Activated T-helper 17 cell treated with anti-CD3 and anti-CD28 coated beads, Interleukin-2, amount 50 U/mL, for 72 hours (primary cell): ENCODE measurements at places on chromosomes 11 and 22. TPM values are rescaled to one million over a fixed set of nuclear protein-coding genes. Genes with fewer than 3 reads are reported as not detected.

The C11orf86 gene
- not detected for total RNA-seq

The BTBD18 gene
- total RNA-seq = not detected

The P2RY6 gene
- total RNA-seq = not detected

The SGSM1 gene
- total RNA-seq = 1.3 TPM

The PHLDA2 gene
- total RNA-seq = 9.1 TPM

The STIP1 gene
- total RNA-seq = 259 TPM

The CALCA gene
- not detected for total RNA-seq

The SLC17A6 gene
- not detected for total RNA-seq

The SCUBE2 gene
- total RNA-seq = 0.66 TPM

DNA sequence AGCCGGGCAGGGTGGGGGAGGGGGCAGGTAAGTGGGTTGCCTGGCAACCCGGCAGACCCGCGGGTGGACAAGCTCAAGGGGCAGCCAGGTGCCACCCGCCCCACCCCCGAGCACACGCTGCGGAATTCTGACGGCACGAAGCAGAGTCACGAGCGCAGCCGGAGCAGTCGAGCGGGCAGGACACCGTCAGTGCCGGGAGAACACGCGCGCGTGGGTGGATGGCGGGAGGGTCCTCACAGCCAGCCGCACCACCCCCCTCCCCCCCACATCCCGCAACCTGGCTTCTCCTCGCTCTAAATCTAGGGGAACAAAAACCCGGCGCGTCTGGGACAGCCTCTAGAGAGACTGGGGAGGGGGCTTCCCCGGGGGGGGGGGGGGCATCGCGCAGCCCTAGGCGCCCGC lies 133.1 kb upstream of the HSD17B12 start:
- ATAC-seq = no peak

GRCh38 chr22:23243006-23243573 lies 62.8 kb downstream of the BCR start:
- peak; percentile 85 for ATAC-seq

DNA sequence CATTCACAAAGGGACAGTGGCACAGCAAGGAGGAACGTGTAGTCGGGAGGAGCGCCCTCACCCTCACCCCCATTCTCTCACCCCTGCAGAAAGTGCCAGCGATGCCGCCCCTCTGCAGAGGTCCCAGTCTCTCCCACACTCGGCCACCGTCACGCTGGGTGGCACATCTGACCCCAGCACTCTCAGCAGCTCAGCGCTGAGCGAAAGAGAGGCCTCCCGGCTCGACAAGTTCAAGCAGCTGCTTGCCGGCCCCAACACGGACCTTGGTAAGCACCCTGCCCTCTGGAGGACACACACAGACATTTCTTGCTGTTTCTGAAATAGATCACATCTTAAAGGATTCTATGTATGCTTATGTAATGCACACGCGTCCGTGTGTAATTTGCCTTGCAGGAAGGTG lies 34.9 kb downstream of the TBC1D22A start:
- ATAC-seq = no peak

GRCh38 chr22:38411016-38411415 lies 44.0 kb downstream of the KCNJ4 start:
- no peak for ATAC-seq

DNA sequence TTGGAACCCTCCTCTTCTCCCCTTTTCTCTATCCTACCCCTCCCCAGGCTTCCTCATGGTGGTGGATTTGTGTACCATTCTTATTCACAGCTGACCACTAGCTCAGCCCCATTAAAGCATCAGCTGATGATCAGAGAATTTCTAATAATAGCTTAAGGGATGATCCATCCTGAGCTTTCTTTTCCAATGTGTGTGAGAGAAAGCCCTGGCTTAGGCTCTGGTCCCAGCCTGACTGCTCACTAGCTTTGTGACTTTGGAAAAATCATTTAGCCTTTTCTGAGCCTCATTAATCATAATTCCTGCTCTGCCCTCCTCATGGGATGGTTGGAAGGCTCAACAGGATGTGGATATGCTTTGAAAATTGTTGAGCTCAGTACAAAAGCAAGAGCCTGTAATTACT lies 26.3 kb upstream of the CCDC90B start:
- no peak for ATAC-seq

DNA sequence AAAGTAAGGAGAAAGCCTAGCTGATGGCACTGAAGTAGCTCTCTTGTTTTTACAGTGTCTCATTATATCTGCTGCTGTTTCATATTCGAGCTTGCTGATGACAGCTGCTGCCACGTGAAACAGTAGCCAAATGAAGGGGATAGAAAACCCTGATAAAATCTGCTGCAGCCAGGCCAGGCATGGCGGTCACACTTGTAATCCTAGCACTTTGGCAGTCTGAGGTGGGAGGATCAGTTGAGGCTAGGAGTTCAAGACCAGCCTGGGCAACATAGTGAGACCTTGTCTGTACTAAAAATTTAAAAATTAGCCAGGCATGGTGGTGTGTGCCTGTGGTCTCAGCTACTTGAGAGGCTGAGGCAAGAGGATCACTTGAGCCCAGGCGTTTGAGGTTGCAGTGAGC lies 13.4 kb downstream of the IFT46 start:
- no peak for ATAC-seq

DNA sequence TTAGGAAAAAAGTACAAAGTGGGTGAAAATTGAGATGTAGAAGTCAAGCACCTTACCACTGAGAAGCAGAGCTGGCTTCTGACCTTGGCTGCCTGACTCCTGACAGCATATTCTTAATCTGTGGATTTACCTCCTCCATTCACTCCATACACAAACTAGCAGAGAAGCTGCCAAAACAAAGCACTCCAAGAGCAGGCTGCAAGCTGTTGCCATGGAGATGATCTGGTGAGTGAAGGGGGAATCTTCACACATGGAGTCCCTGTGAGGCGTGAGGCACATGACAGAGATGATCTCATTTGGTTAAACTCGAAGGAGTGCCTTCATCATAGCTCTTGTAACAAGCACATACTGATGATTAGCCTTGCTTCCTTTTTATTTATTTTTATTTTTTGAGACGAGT lies 16.1 kb downstream of the COMMD9 start:
- ATAC-seq = no peak

- ATAC-seq = no peak
These were observed 296.9 kb downstream of the BRD1 start for GRCh38 chr22:49530671-49531367.

DNA sequence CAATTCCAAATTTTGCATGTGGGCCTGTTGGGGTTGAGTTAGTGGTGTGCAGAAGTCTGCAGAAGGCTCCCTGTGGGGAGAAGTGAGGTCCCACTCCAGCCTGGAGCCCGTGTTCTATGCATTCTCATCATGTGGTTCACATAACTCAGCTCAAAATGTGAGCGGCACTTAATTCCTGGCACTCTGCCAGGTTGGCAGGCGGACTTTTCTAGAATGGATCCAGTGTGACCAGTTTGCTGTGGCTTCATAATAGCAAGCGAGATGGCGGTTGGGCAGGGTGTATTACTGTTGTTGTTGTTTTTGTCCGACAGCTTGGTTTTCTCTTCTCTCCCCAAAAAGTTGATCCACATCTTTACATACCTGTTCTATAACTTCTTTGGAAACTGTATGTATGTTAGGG lies 146.8 kb upstream of the TTC12 start:
- no peak for ATAC-seq

GRCh38 chr22:19352217-19352616 lies 60.7 kb upstream of the CLTCL1 start:
- ATAC-seq = no peak

DNA sequence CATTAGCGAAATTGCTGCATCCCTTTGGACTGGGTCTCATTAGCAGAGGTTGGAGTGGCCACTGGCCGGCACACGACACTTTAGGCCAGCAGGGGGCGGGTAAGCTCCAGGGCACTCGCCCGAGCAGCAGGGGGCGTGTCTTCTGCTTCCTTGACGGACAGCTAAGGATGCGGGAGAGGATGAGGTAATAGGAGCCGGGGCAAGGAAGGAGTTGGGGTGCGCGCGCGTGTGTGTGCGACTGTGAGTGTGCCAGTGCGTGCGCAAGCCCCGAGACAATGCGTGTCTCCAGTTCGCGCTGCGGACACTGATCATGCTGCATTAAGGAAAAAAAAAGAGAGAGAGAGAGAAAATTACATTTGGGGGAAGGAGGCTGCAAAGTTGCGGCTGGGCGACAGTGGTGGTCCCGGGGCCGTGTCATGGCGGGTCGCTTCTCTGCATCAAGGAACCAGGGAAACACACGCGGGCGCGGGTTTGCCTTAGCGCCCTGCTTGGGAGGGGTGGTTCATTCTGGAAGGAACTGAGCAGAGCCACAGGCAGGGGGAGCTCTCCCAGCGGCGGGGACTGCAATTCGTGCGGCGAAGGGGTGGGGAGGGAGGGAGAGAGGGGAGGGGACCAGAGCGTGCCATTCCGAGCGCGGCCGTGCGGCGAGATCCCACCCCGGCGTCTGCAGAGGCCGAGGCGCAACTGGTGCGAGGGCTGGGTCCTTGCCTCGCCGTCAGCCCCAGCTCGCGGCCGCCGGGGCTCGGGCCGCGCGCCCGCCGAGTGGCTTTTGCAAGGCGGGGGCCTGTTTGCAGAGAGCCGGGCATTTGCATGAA lies at the start of gene DTX4:
Gene DTX4 (plus strand): TSS at position 625 of the 815 bp plus-strand sequence. CDS start 464 bp downstream, outside the sequence.
- ATAC-seq = peak; percentile 88

DNA sequence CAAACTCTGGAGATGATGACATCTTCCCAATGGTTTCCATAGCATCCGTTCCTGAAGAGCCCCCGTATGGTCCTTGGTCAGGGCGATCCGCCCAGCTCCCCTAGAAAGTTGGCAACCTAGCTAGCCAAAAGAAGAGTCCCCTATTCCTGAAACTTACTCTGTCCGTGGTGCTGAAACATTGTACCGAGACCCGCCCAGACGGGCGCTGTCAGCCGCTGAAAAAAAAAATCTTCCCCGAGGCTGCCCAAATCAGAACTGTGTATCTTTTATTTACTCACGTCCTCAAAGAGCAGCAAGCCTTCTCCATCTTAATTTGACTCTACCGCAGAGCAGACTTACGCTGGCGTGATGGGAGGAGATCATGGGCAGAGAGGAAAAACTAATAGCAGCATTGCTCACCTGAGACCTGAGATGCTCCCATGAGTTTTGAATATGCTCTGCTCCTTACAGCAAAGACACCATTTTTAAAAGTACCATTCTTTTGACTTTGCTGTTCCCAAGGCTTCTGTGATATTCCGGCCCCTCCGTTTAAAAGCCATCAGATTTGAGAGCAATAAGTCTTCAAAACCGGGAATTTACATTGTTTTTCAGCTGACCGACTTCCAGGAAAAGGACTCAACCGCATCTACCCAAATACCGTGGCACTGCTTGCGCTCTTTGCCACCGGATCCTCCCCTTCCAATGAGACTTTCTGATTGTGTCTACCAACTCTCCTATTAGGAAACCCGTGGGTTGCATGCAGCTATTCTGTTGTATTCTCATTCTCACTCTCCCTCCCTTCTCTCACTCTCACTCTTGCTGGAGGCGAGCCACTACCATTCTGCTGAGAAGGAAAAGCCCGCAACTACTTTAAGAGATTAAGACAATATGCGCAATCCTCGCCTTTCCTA lies at the start of gene SLC17A6:
Gene SLC17A6 (plus strand): TSS at position 786 of the 890 bp plus-strand sequence. CDS start 153 bp downstream, outside the sequence.
- no peak for ATAC-seq

- no peak for ATAC-seq
These were observed 1126.7 kb upstream of the CCDC90B start for GRCh38 chr11:84412862-84413261.

DNA sequence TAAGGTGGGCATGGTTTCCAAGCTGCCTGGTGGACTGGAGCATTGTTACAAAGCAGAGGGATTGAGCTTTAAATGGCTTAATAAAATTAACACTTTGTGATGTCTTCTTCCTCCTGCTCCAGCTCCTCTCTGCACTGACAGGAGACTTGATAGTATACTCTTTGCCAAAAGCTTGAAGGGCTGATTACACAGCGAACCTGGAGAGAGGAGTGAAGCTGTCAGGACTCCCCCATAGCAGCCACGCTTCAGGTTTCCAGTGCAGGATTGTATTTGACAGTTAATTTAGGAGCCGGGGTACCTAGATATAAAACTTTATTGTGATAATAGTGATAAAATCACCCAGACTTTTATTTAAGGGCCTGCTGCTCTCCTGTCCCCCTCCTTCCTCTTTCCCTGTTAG lies 50.0 kb downstream of the TRIM44 start:
- no peak for ATAC-seq

- peak; percentile 40 for ATAC-seq
These were observed 8.2 kb downstream of the ALX4 start for GRCh38 chr11:44301564-44302271.

- ATAC-seq = no peak
These were observed 638.5 kb downstream of the NTM start for GRCh38 chr11:132008872-132009271.

DNA sequence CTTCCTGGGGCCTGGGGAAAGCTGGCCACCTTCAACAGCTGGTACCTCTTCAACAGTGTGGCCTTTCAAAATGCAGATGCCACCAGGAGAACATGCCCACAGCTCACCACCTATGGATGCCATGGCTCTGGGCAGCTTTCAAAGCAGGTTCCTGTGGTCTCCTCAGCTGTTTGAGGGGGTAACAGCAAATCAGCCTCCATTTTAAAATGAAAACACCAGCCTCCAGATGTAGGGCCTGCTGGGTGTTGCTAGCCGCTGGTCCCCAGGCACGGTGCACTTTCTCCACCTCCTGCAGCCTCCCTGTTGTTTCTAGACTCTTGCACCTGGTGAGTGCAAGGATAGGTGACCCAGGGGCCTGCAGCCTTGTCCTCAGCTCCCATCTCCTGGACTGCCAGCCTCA lies 10.0 kb downstream of the CDPF1 start:
- ATAC-seq = no peak

DNA sequence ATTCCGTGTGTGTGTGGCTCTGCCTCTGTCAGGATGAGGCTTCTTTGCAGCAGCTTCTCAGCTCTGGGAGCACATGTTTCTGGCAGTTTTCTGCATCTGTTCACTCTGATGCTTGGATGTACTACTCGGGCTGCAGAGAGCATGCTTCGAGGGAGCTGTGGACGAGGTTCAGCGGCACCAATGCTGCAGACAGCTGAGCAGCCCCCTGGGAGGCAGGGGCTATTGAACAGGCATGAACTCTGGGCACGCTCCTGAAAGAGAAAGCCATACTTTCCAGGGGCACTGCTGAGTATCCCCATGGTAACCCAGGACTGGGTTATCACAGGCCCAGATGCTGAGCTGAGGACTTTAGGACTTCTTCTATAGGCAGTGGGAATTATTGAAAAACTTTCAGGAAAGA lies 33.8 kb downstream of the ADAMTS8 start:
- no peak for ATAC-seq

- no peak for ATAC-seq
These were observed 6.8 kb downstream of the TOM1 start for GRCh38 chr22:35306350-35306967.

GRCh38 chr22:24419475-24419850 lies 7.9 kb upstream of the ADORA2A start:
- no peak for ATAC-seq

DNA sequence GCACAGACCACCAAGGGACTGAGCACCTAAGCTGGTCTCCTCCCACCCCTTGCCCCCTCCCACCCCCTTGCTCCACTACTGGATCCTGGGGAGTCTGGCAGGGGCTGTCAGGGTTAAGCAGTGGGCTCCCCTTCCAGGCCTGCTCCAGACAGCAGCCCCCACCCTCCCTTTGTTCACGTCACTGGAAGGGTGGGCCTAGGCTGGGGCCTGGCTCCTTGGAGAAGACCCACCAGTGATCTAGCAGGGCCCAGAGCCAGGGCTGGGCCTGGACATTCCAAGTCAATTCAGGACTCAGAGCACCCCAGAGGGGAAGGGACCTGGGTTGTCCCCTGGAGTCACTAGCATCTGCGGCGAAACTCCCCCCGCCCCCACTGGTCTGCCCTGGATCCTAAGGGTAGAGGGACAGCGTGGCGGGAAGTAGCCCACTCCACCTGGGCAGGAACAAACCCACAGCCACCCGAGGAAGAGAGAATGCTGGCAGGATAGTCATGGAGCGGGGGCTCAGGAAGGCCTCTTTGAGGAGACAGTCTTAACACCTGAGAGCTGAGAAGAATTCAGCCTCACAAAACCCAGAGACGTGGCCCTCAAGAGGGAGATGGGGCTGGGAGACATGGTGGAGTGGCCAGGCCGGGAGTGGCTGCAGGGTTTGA lies 45.8 kb downstream of the IGLL1 start:
- ATAC-seq = no peak
